ENCODE measurements at places on chromosomes 11 and 22. TPM values are rescaled to one million over a fixed set of nuclear protein-coding genes. Genes with fewer than 3 reads are reported as not detected.

The CABP7 gene
- total RNA-seq, result 0.81 TPM

DNA sequence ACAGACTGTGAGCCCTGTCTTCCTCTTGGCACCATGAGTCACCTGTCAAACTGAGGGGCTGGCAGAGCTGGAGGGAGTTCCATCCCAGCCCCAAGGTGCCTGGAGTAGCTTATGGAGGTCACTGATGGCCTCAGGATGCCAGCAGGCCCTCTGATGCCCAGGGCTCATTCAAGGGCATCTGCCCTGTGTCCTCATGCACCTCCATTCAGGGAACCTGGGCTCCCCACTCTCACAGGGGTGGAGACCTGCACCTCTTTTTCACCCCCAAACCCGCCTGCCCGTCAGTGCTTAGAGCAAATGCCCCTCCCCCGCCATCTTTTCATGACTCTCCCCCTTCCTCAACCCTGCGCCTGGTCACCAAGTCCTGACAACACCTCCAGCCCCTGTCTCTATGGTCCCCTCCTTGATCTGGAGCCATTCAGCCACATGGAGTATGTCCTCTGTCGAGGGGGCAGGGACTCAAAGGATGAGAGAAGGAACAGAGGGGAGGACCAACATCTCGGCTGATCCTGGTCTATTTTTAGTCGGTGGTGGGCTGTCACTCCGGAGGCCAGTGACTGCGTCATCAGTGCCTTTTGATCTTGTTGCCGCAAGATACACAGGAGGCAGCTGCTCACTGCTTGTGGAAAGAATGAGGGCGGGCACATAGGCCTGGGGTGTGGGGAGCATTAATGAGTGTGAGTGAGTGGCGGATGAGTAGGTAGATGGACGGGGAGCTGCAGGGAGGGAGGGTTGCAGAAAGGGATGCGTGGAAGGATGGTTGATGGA lies 72.2 kb downstream of the CDKN1C start:
- no peak for DNase-seq

The RNF169 gene
- total RNA-seq, result 13.0 TPM

The CRYBB3 gene
- 0.39 TPM for total RNA-seq

DNA sequence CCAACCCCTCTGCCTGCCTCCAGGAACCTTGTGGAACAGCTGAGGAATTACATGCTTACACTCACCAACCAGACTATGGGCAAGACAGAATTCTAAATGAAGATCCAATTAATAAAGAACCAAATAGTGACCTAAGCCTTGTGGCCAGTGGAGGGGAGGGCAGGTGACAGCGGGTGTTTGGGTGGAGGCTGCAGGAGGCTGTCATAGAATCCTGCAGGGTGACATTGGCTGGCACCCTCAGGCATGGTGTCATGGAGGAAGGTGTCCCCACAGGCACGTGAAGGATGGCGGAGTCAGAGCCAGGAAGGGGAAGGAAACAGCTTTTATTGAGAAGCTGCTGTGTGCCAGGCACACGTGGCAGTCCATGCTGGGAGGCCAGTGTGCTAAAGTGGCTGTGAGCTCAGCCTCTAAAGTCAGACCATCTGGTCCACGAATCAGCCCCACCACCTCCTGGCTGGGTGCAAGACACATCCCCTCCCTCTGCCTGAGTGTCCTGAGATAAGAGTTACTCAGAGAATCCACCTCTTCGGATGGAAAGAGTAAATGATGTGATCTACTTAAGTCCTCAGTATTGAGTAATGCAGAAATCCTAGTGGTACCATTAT lies 8.7 kb downstream of the MYO18B start:
- DNase-seq, result no peak

DNA sequence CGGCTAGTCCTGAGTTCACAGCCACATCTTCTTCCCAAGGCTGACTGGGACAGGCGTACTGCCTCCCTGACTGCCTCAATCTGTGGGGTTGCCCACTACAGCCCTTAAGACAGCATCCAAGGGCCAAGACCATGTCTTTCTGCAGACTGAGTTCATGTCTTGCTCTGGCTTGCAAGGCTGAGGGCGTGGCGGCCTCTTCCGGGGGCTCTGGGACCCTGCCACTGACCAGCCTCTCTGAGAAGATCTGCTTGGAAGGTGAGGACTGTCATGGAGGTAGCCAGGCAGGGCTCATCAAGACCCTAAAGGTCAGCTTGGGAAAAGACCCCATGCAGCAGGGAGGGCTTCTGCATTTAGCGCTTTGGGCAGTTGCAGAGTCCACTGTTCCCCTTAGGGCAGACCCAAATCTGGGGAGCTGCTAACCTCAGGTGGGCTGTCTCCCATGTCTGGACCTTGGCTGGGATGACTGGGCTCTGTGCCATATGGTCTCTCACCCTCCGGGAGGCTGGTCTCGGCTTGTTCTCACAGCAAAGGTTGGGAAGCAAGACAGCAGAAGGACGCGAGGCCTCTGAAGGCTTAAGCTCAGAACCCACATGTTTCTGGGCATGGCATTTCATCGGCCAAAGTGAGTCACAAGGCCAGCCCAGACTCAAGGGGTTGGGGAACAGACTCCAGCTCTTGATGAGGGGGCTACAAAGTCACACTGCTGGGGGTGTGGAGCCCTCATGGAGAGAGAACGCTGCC lies 109.1 kb upstream of the LMO1 start:
- DNase-seq, result no peak

GRCh38 chr11:111166598-111166997 lies 78.9 kb upstream of the POU2AF2 start:
- no peak for DNase-seq

- DNase-seq, result peak; percentile 7
These were observed 127.0 kb upstream of the SERPIND1 start for GRCh38 chr22:20646906-20647305.

DNA sequence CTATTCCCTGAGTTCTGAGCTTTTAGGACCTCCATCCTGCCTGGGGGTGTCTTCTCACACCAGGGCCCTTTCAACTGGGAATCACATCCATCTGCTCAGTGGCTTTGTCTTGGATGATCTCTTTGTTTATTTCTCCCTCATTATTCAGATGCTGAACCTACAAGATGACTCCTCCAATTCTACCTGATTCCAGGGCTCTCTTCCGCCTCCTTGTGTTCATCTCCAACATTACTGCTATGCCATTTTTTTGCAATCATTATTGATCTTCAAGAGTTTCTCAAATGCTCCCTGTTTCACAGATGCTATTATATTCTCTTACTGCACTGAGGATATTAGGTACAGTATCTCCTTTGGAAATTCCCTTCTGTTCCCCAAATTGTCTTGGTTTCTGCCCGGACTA lies 307.7 kb downstream of the SHANK2 start:
- no peak for DNase-seq

The OR51E2 gene
- not detected for total RNA-seq

- peak; percentile 48 for DNase-seq
These were observed 27.6 kb downstream of the PLEKHA7 start for GRCh38 chr11:16986434-16987204.

The XKR3 gene
- not detected for total RNA-seq

The OR8H2 gene
- not detected for total RNA-seq

DNA sequence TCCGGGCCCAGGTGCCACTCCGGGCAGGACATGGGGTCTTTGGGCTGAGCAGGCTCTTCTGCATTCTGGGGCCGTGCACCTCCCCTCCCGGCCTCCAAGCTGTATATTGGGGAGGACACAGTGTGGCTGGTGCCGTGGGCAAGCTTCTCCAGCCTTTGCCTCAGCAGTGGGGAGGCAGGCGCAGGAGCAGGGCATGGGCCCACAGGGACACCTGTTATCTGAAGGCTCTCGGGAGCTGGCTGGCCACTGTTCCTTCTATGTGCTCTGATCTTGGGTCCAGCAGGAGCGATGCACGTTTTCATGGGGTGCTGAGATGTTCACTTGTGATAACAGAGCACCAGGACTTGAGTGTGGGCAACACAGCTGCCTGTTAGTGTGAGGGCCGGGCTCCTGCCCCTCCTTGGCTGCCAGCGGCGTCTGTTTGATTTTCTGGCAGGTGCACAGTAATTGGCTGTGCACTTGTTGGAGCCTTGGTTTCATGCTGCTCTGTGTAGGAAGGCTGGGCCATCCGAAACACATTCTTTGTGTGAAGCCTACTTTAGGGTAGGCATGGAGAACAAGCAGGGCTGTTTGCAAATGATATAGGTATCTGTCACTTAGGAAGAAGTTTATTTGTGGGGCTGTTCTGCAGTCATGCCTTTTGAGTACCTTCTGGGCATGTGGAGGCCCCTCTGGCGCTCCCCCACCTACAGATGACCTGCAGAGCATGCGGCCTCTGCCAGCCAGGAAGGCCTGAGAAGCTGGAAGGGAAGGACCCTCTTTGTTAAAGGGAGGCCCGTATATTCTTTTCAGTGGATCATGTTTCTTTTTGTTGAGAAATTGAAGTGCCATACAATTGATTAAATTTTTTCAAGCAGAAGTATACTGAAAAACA lies 201.5 kb downstream of the TBC1D22A start:
- DNase-seq, result no peak

The DSCAML1 gene
- 0.42 TPM for total RNA-seq

The FGF19 gene
- total RNA-seq, result 7.4 TPM

GRCh38 chr11:46345131-46345597 lies 2.1 kb upstream of the DGKZ start:
- DNase-seq, result peak; percentile 83

The MYRF gene
- 12.9 TPM for total RNA-seq

The MMP27 gene
- total RNA-seq, result not detected
